ENCODE measurements at places on chromosomes 7 and 10. TPM values are rescaled to one million over a fixed set of nuclear protein-coding genes. Genes with fewer than 3 reads are reported as not detected.

DNA sequence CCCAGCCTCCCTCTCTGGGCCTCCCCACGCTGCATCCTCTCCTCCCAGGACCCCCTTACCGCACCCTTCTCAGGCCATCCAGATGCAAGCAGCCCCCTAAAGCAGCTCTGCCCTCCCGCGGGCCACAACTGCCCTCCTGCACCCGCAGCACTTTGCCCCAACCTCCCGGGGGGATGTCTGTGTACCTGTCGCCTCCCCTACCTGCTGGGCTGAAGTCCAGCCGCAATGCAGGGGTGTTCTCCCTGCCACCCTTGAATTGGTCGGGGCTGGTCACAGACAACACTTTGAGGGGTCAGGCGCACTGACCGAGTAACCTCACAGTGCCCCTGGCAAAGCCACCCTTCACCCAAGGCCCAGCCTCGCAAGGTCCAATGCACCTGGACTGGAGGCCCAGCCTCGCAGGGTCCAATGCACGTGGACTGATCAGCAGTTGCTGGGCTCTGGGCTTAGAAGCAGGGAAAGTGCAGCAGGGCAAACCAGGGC is 8.3 kb upstream of the CALML5 start:
- no peaks in the 10 kb centered on the region for H3K27me3 ChIP-seq
- no peak overlapping the region for H3K27ac ChIP-seq
- no peak overlapping the region for H3K4me3 ChIP-seq
- no peaks in the 10 kb centered on the region for H3K36me3 ChIP-seq

DNA sequence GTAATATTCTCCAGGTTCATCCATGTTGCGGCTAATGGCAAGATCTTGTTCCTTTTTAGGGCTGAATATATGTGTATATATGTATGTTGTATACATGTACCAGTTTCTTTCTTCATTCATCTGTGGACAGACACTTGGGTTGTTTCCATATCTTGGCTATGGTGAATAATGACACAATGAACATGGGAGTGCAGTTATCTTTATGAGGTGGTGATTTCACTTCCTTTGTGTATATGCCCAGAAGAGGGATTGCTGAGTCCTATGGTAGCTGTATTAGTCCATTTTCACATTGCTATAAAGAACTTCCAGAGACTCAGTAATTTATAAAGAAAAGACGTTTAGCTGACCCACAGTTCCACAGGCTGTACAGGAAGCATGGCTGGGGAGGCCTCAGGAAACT is 17.1 kb upstream of the TSPAN15 start:
- H3K4me3 ChIP-seq = no peak overlapping the region
- no peak for DNase-seq
- no peaks in the 10 kb centered on the region for H3K27me3 ChIP-seq
- H3K27ac ChIP-seq = no peak overlapping the region
- H3K36me3 ChIP-seq = no peaks in the 10 kb centered on the region
- no peaks in the 10 kb centered on the region for H3K4me1 ChIP-seq

GRCh38 chr10:70863470-70864160 is 24.8 kb downstream of the PCBD1 start:
- no peaks in the 10 kb centered on the region for H3K27me3 ChIP-seq
- no peaks in the 10 kb centered on the region for H3K4me1 ChIP-seq
- peaks cover 16% of the 10 kb centered on the region for H3K36me3 ChIP-seq
- H3K4me3 ChIP-seq = no peak overlapping the region
- no peak overlapping the region for H3K27ac ChIP-seq
- no peak for DNase-seq

PILRA gene
- 2.0 TPM for total RNA-seq

FAM20C gene
- total RNA-seq = 35.8 TPM

DNA sequence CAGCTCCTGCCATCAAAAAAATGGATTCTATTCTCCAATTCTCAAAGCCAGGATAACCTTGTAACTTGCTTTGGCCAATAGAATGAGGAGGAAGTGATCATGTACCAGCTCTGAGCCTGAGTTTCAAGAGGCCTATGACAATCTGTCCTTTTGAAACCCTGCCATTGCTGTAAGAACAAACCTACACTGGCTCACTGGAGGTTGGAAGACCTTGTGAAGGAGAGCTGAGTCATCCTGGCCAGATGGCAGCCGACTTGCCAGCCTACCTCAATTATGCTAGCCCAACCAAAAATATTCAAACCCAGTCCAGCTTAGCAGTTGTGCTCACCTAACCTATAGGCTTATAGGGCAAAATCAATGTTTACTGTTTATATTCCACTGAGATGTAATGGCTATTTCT is 93.0 kb downstream of the HGF start:
- H3K27me3 ChIP-seq = no peaks in the 10 kb centered on the region
- no peak overlapping the region for H3K27ac ChIP-seq
- H3K4me3 ChIP-seq = no peak overlapping the region
- peaks cover 20% of the 10 kb centered on the region for H3K4me1 ChIP-seq
- DNase-seq = no peak
- H3K36me3 ChIP-seq = no peaks in the 10 kb centered on the region

Measured in A673 (cell line).